ENCODE measurements at places on chromosomes 7 and 10.

- peak; percentile 85 for DNase-seq
These were observed 549.1 kb downstream of the XPNPEP1 start for GRCh38 chr10:109374215-109374614.

- no peak for DNase-seq
These were observed 67.0 kb downstream of the OSBPL3 start for GRCh38 chr7:24912874-24913514.

DNA sequence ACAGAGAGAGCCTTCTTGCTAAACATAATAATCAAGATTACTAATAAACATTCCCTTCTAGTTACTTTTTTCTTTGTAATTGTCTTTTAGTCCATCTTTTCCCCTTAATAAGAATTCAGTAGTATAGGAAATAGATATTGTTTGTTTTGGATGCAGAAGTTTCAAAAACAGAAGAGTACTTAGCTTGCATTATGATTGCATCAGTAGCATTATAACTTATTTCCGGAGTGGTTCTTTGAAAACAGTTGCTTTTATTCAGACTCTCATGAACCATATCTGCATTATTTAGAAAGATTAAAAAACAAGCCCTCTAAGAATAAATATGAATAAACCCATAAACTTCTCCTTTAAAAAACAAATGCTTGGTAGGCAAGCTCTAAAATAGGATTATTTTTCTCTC lies 34.0 kb upstream of the DKK1 start:
- no peak for DNase-seq

GRCh38 chr10:131947631-131948347 lies 33.9 kb downstream of the BNIP3 start:
- DNase-seq, result peak; percentile 82

DNA sequence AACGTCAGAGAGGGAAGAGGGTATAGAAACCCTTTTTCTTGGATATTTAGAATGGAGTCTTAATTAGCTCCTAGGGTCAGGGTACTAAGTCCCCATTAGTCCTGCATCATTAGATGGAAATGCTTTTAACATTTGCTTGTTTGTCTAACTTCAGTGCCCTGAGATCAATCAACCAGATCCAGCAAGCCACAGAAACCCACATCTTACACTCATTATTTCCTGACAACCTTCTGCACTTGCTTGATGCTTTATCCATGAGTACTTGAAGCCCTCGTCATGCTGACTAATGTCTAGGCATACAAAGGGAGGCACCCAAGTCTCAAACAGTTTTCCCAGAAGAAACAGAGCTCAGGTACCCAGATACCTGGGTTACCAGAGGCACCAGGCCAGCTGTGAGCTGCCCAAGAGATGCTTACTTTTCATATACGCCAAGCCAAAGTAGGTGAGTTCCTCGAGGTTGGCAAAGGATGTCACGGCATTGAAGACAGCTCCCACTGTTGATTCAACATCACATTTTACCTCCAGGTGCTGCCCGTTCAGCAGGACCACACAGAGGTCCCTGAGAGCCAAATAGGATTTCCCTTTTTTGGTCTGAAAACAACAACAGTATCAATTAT lies 42.7 kb downstream of the FRMPD2 start:
- DNase-seq, result peak; percentile 84

DNA sequence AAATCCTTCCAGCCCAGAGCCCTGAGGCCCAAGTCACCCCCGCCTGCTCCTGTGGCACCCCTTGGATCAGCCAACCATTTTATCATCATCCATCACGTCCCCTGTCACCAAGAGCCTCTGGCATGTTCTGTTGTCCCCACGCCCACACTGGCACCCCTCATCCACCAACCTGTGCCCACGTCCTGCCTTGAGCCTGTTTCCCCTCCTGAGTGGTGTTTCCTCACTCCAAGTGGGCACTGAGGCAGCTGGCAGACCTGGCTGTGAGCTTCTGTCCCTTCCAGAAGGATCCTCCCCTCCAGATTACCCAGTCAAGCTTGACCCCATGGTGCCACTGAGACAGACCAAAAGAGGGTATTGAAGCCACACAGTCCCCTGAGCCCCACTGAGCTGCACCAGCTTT lies 71.4 kb upstream of the ANTXRL start:
- no peak for DNase-seq

DNA sequence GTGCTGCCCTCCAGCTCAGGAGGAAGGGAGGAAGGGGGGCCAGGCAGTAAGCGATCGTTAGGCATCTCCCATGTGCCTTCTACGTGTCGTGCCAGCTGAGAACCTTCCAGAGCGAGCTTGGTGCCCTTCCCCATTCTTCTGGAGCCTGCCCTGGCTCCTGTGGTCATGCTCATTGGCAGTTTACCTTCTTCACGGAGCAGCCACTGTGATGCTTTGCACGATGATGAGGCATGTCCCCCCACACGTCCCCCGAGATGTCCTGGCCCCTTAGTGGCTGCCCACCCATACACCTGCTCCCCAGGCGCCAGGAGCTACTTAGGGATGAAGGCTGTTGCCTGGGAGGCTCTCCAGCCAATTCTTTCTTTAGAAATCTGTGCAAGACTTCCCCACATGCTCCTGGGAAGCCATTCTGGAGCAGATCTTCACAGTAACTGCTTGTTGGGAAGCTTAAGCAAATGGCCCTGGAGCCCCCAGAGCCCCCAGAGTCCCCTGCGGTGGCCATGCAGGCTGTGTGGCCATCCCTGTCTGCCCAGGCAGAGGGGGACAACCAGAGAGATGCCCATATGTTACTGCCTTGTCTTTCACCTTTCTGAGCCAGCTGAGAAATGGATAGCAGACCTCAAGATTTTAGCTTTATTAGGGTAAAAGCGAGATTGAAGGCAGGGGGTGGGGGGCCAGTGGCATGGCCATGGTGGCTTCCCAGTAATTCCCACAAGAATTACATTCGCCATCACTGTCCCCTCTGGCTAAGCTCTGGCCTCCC lies 199.0 kb downstream of the EBF3 start:
- DNase-seq, result no peak

DNA sequence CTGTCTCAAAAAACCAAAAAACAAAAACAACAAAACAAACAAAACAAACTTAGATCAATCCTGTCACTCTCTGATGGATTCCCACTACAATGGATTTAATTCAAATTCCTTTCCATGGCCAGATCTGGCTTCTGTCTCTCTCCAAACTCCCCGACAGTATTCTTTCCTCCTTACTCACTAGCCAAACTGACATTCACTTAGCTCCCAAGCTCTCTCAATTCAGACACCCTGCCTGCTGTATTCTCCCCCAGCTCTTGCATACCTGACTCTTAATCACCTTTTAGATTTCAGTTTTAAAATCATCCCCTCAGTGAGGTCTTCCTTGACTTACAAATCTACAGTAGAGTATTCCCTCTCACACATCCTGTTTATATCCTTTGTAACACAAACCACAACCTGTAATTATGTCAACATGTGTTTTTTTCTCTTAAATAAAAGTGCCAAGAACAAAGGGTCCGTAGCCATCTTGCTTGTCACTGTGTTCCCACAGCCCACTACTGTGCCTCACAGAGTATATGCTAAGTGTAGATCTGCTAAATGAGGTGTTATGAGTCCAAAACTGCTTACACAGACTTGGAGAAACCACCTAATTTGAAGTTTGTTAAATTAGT lies 14.4 kb downstream of the HERPUD2 start:
- DNase-seq, result peak; percentile 4

DNA sequence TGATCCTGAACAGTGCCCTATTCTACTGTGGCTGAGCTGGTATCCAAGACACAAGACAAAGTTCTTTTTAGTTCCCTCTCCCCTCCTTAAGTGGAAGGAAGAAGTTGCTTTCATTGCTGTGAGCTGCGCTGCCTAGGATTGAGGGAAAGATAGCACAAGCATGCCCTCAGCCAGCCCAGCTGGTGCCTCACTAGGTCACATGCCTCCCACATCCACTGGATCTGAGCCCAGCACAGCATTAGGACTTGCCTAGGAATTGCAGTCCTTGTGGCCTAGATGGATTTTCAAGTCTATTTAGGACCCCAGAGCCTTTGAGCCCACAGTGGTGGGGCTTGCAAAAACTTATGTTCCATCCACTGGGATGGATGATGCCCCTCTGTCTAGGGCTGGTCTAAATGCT lies 214.2 kb downstream of the ZNF248 start:
- DNase-seq, result no peak

DNA sequence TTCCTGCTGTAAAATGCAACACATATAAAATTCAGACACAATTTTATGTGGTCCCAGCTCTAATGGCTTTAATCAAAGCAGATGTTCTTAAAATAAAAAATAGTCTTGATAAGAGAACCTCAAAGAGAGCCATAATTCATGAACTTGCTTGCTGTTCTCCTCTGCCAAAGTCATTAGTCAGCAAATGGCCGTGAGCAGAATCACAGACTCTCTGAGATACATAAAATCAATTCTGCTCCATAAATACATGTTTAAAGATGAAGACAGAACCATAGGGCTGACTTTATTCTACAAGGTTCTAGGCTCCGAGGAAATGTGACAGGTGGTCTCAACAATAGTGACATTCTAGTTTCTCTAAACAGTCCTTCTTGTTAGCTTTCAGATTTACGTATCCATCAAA lies 29.8 kb downstream of the HSPA12A start:
- no peak for DNase-seq

DNA sequence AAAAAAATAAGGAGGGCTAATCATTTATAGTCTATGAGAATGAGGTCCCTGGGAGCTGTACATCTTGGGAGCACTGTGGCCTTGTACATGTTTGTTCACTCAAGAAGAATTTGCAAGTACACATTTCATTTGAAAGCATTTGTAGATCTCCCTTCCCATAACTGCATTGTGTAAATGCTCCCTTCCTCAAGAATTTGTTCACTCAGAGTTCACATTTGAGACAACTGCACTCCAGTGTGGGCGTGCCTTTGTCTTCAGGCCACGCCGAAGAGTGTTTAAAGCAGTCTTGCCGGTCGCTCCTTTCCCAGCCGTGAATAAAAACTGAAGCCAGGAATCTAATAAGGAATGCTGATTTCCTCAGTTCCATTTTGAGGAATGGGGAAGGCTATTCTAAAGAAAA lies 291.1 kb upstream of the LYZL1 start:
- no peak for DNase-seq

GRCh38 chr10:79070081-79070605 lies 1.4 kb downstream of the ZMIZ1 start:
- peak; percentile 48 for DNase-seq

GRCh38 chr7:129376076-129376777 lies 58.0 kb upstream of the STRIP2 start:
- peak; percentile 30 for DNase-seq

- no peak for DNase-seq
These were observed 19.8 kb downstream of the IGF2BP3 start for GRCh38 chr7:23450518-23450917.

DNA sequence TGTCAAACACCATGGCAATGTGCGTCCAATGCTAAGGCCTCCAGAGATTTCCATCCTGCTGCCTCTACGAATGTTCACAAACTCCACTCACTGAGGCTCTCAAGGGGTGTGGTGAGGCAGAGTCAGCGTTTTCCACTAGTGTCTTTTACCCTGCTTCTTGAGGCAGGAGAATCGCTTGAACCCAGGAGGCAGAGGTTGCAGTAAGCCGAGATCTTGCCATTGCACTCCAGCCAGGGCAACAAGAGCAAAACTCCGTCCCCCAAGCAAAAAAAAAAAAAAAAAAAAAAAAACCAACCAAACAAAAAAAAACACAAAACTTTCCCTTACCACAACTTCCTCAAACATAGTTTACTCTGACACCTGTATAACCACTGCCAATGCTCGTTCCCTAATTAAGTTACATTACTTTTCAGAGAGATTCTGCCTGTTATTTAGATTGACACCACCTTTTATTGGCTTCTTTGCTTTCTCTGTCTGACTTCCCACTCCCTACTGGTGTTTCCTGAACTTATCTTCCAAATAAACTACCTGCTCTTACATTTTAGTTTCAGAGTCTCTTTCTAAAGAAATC lies 102.1 kb upstream of the ZNF746 start:
- DNase-seq, result no peak

Data from kidney tubule cell (primary cell).